ENCODE measurements at places on chromosomes 12 and 14.

GRCh38 chr12:102421802-102422583 is 58.4 kb downstream of the IGF1 start:
- no peaks in the 10 kb centered on the region for H3K4me1 ChIP-seq
- ATAC-seq: no peak
- H3K27ac ChIP-seq: no peak overlapping the region
- H3K4me3 ChIP-seq: no peak overlapping the region

GRCh38 chr12:69024907-69025306 is 91.9 kb upstream of the CPM start:
- ATAC-seq: no peak
- H3K4me1 ChIP-seq: no peaks in the 10 kb centered on the region
- no peaks in the 10 kb centered on the region for H3K36me3 ChIP-seq

- H3K4me1 ChIP-seq: peaks cover 18% of the 10 kb centered on the region
- H3K36me3 ChIP-seq: no peaks in the 10 kb centered on the region
- no peak overlapping the region for H3K4me3 ChIP-seq
- no peaks in the 10 kb centered on the region for H3K27me3 ChIP-seq
These were observed 5.6 kb downstream of the LRP1 start for GRCh38 chr12:57133916-57134315.

DNA sequence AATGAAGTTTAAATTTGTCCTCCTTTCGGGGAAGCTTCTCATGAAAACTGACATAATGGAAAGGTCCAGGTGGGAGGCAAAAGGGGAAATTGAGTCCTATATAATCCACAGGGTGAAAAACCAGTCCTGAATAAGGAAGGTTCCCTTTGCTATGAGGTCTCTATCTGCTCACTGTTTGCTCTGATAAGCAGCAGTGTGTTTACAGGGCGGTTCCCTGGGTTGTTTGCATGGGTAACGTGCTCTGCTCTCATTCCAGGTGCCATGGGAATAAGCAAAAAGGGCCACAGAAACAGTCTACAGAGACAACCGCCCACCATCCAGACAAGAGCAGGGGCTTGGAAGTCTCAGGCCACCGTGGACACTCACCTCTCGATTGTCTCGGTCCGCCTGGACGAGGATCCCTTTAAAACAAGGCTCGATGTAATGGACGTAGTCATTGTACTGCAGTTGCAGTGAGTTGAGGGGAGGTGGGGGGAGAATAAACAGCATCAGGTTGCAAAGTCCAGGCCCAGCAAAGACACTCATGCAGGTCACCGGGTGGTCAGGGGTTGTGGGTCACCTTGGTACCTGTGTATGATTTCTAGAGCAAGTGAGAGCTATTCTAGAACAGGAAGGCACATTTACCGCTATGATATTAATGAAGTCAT is 32.7 kb downstream of the CACNA2D4 start:
- no peak overlapping the region for H3K27ac ChIP-seq
- peaks cover 51% of the 10 kb centered on the region for H3K27me3 ChIP-seq
- peaks cover under 1% of the 10 kb centered on the region for H3K36me3 ChIP-seq
- ATAC-seq: no peak

GRCh38 chr12:107490010-107490409 is 195.6 kb upstream of the PWP1 start:
- no peaks in the 10 kb centered on the region for H3K36me3 ChIP-seq
- H3K4me3 ChIP-seq: no peak overlapping the region
- peaks cover 8% of the 10 kb centered on the region for H3K27me3 ChIP-seq
- ATAC-seq: peak; percentile 48
- H3K27ac ChIP-seq: no peak overlapping the region
- peaks cover 18% of the 10 kb centered on the region for H3K4me1 ChIP-seq

- H3K27ac ChIP-seq: peak overlapping the region; percentile 84
- ATAC-seq: peak; percentile 60
- no peaks in the 10 kb centered on the region for H3K27me3 ChIP-seq
- H3K36me3 ChIP-seq: peaks cover 33% of the 10 kb centered on the region
These were observed 72.6 kb downstream of the SUSD6 start for GRCh38 chr14:69683971-69684370.

DNA sequence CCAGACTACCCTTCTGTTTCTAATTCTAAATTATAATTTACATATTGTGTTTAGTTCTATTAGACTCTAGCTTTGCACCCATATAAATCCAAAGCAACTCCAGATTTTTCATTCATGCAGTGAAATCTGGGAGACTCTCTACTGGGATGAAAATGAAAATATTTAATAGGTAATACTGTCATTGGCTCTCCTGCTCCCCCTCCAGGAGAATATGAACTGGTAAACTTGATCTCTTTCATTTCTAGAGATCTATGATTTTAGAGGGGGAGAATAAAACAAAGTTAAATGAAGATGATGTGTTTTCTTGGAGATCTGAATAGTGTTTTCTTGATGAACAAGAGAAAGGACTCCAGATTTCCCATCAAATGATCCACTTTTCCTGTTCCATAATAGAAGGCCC is 104.3 kb upstream of the TMCC3 start:
- H3K27ac ChIP-seq: no peak overlapping the region
- no peak for ATAC-seq
- H3K27me3 ChIP-seq: no peaks in the 10 kb centered on the region
- peaks cover 6% of the 10 kb centered on the region for H3K4me1 ChIP-seq

- peak overlapping the region; percentile 90 for H3K27ac ChIP-seq
- peaks cover 10% of the 10 kb centered on the region for H3K4me1 ChIP-seq
- H3K4me3 ChIP-seq: peak overlapping the region; percentile 55
- no peaks in the 10 kb centered on the region for H3K36me3 ChIP-seq
- H3K27me3 ChIP-seq: no peaks in the 10 kb centered on the region
- peak; percentile 79 for ATAC-seq
These were observed 181.9 kb downstream of the PAH start for GRCh38 chr12:102735104-102735503.

- no peak overlapping the region for H3K4me3 ChIP-seq
- H3K4me1 ChIP-seq: no peaks in the 10 kb centered on the region
- H3K36me3 ChIP-seq: no peaks in the 10 kb centered on the region
- no peak for ATAC-seq
- peaks cover 56% of the 10 kb centered on the region for H3K27me3 ChIP-seq
- H3K27ac ChIP-seq: no peak overlapping the region
These were observed 67.8 kb upstream of the FICD start for GRCh38 chr12:108447168-108447832.

- H3K27me3 ChIP-seq: no peaks in the 10 kb centered on the region
- H3K4me1 ChIP-seq: peaks cover 45% of the 10 kb centered on the region
- peak overlapping the region; percentile 77 for H3K27ac ChIP-seq
These were observed 6.5 kb downstream of the NECAP1 start for GRCh38 chr12:8088574-8088973.

DNA sequence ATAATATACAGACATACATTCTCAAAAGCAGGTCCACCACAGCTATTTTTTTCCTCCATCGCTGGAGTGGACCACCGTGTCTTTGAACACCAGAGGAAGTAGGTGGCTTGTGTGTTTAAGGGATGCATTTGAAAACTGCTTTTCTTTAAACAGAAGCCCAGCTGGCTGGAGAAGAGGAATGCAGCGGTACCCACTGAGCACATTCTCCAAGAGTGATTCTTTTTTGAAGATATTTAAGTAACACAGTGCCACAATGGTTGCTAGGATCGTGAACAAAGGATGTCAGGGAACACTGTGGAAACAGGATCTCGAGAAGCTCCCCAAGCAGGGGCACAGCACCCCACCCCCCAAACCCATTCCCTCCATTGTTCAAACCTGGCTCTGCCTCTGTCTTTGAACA is 286.6 kb upstream of the PWP1 start:
- H3K4me1 ChIP-seq: peaks cover 6% of the 10 kb centered on the region
- H3K27me3 ChIP-seq: no peaks in the 10 kb centered on the region
- no peak overlapping the region for H3K27ac ChIP-seq
- ATAC-seq: no peak

- H3K27ac ChIP-seq: no peak overlapping the region
- no peaks in the 10 kb centered on the region for H3K36me3 ChIP-seq
- no peaks in the 10 kb centered on the region for H3K4me1 ChIP-seq
- H3K27me3 ChIP-seq: no peaks in the 10 kb centered on the region
These were observed 113.2 kb upstream of the PPFIA2 start for GRCh38 chr12:81872400-81872799.

GRCh38 chr12:92898755-92899154 is 30.3 kb downstream of the EEA1 start:
- H3K27ac ChIP-seq: no peak overlapping the region
- peaks cover 23% of the 10 kb centered on the region for H3K4me1 ChIP-seq
- no peaks in the 10 kb centered on the region for H3K27me3 ChIP-seq
- ATAC-seq: no peak

- no peaks in the 10 kb centered on the region for H3K4me1 ChIP-seq
- peaks cover 19% of the 10 kb centered on the region for H3K36me3 ChIP-seq
- no peak for ATAC-seq
- H3K27ac ChIP-seq: no peak overlapping the region
These were observed 68.0 kb upstream of the DICER1 start for GRCh38 chr14:95225251-95225887.

- peak overlapping the region; percentile 64 for H3K27ac ChIP-seq
- H3K4me1 ChIP-seq: peaks cover 57% of the 10 kb centered on the region
- H3K36me3 ChIP-seq: peaks cover 49% of the 10 kb centered on the region
These were observed 4.6 kb downstream of the ZNF384 start for GRCh38 chr12:6684609-6685008.

DNA sequence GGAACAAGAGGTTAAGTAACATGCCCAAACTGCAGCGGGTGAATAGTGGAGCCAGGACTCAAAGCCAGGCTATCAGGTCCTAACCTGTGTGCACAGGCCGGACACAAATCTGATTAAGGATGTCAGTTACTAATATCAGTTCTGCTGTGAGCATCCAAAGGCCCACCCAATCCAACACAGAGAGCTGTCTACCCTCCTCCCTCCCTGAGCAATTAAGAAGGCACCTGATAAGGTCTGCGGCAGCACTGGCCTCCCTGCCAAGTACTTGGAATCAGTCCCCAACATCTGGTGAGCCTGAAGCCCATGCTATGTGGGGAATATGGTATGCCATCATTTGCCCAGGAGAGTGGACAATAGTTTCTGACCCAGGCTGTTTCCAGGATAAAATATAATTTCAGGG is 3.9 kb downstream of the HEBP1 start:
- H3K36me3 ChIP-seq: peaks cover 8% of the 10 kb centered on the region
- no peak for ATAC-seq
- no peaks in the 10 kb centered on the region for H3K27me3 ChIP-seq
- H3K27ac ChIP-seq: no peak overlapping the region
- H3K4me1 ChIP-seq: peaks cover 42% of the 10 kb centered on the region

DNA sequence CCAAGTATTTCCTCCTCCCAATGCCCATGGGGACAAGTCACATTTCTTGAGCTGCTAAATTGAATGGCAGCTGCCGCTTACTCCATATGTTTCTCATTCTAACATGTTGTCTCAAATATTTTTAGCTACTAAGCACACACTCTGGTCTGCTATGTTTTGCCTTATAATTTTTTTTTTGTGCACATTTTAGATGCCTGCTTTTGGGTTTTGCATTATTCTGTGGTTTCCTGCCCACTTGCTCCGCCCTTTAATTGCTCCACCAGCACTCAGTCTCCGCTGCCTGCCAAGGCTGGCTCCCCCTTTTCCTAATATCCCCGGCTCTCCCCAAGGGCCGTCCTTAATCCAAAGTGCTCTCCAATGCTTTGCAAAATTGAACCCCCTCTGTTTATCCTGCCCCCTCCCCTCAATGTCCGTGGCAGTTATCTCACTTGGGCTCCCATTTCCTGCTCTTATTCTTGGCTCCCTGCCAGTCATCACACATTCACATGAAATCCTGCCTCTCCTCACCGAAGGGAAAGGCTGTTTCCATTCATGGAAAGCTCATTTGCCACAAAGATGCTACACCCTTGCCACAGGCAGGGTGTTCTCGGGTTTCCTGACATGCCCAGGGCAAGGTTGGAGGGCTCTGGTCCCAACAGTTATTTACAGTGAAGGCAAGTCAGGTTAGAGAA is 79.4 kb downstream of the C12orf75 start:
- peaks cover 51% of the 10 kb centered on the region for H3K27me3 ChIP-seq
- H3K4me1 ChIP-seq: peaks cover 8% of the 10 kb centered on the region
- no peak for ATAC-seq
- no peak overlapping the region for H3K27ac ChIP-seq

DNA sequence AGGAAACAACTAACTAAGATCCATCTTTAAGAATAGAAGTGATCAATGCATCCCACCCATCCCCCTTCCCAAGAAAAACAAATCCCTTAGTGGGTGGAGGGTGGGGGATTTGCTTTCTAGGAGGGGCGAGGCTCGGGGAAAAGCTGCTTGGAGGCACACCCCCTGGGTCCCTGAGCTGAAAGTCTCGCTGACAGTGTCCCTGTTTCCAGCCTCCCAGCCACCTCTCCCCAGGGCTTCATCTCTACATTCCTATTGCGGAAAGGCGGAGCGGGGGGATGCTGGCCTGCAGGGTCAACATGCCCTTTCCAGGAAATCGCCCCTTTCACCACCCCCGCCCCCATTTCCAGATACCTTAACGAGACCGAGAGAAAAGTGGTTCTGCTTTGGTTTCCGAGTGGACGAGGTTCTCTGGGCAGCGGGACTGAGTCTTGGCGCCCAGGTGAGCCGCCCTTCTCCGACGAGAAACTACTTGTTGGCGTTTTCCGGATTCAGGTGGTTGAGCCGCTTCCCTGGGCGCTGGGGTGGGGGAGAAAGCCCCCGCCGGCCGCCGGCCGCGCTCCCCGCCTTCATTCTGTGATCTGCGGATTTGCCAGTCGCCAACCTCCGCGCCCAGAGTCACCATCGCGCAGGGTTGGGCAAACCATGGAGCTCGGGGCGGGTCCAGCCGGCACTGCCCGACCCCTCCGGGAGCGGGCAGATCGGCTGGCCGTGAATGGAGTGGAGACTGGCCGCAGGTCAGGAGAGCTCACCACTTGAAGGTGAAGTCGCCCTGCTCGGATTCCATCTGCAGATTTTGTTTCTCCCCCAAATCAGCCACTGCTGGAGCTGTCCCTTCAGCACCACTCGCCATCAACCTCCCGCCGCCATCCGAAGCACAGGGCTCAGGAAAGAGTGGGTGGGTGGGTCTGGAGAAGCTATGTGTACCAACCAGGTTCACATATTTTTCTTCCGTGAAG is 505 bp downstream of the KCNC2 start:
- peaks cover 40% of the 10 kb centered on the region for H3K27me3 ChIP-seq
- no peaks in the 10 kb centered on the region for H3K36me3 ChIP-seq
- peaks cover 9% of the 10 kb centered on the region for H3K4me1 ChIP-seq
- ATAC-seq: no peak
- no peak overlapping the region for H3K27ac ChIP-seq

DNA sequence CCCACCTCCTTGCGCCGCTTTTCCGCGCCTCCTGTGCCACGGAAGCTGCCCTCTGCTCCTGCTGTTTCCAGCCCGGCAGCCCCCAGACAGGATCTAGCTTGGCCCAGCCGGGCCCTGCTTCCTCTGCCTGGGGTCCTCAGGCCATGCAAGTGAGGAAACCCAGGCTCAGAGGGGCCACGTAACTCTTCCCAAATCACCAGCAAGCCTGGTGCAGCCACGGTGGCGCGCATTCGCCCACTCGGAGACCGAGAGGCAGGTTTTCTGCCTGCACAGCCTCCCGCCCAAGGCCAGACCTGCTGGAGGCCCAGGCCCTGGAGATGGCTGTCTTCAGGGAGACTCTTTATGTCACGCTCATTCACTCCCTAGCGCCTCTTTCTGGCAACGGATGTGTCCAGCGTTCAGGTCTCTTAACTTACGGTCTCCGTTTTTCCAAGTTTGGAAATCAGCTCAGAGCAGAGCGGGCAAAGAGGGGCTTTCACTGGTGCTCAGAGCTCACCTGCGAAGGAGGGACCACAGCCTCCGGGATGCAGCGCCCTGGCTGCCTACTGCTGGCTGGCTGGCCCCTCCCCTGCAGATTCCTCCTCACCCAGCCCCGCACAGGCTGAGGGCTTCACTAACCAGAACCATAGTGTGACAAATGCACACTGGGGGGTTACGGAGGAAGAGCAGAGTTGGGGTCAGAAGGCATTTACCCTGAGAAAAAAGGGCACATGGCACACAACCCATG is 20.6 kb upstream of the CEP170B start:
- peaks cover 19% of the 10 kb centered on the region for H3K4me1 ChIP-seq
- ATAC-seq: no peak
- H3K4me3 ChIP-seq: peak overlapping the region; percentile 67
- peaks cover 87% of the 10 kb centered on the region for H3K27me3 ChIP-seq

- H3K4me1 ChIP-seq: peaks cover 6% of the 10 kb centered on the region
- H3K27me3 ChIP-seq: peaks cover 48% of the 10 kb centered on the region
- H3K27ac ChIP-seq: no peak overlapping the region
These were observed 49.5 kb upstream of the DLK1 start for GRCh38 chr14:100677152-100677551.

Measured in stimulated activated memory B cell treated with anti-CD40 and anti-IgM and Interleukin-4, amounts not matched to agents 10 μg/mL and 1 μg/mL and 100 μg/mL, for 72 hours (primary cell).